Activated CD8-positive, alpha-beta memory T cell treated with anti-CD3 and anti-CD28 coated beads, Interleukin-2, amount 50 U/mL, for 4 hours (primary cell): ENCODE measurements at places on chromosomes 11 and 22.

GRCh38 chr22:37316875-37317371 is 34.6 kb downstream of the CYTH4 start:
- DNase-seq, result peak; percentile 73

- DNase-seq, result peak; percentile 40
Measured at GRCh38 chr11:2987881-2988861, 4.0 kb downstream of the NAP1L4 start.

DNA sequence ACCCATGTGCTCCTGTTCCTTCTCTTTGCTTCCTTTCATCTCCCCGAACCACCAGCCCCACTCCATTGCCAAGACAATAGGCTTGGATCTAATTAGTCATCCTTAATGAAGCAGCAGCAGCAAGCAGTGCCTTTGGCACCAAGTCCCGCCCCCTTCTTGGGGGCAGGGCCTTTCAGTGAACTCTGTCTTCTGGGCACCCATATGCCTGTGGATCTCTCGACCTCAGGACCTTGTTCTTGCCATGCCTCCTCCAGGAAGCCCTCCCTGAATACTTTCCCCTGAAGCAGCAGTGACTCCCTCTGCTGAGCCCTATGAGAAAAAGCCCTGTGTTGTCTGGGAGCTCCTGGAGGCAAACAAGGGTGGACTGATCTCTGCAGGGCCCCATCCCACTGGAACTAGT is 32.1 kb downstream of the ARHGEF17 start:
- DNase-seq, result no peak

DNA sequence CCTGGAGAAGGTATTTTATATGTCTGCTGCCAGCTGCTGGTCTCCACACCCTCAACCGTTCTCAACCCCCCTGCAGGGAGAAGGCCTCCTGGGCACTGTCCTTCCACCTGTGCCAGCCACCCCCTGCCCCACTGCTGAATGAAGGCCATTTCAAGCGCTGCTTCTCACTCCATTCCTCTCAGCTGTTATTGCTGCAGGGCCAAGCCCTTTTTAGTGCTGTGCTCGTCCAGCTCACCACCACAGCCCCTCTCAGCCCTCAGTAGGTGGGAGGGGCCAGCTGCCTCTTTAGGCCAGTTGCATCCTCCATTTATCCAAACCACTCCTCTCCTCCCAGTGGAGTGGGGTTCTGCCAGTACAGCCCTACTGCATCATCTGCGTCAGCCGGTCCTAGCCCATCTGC is 1.8 kb upstream of the WBP2NL start:
- no peak for DNase-seq

DNA sequence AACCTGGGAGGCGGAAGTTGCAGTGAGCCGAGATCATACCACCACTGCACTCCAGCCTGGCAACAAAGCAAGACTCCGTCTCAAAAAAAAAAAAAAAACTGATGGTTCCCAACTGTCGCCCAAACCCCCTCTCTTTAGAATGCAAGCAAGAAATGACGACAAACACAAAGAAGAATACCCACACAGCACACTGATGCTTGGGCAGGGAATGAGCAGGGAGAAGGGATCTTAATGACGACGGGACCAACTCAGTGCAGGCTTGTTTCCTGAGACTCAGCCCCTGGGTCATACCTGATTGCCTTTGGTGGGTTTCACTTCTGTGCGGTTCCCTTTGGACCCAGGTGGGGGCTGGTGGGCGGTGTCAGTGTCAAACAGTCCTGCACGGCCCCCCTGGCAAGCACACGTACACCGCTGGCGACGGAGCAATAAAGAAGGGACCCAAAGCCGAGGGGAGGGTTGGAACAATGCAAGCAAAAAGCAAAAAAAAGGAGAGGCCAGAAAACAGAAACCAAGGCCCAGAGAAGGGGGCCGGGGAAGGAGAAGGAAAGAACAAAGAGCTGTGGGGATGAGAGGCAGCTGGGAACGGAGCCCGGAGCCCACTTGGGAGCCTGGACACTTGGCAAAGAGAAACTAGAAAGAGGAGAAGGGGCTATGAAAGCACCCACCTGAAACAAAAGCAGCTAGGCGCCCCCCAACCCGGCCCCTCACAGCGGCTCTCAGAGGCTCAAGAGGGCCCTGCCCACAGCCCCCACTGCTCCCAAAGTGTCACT is 99.6 kb downstream of the CELSR1 start:
- no peak for DNase-seq

- no peak for DNase-seq
Measured at GRCh38 chr11:57867966-57868365, 106.4 kb downstream of the CTNND1 start.

GRCh38 chr22:39706376-39707140 is 136.0 kb downstream of the CACNA1I start:
- no peak for DNase-seq

GRCh38 chr11:134332189-134332631 is 422 bp downstream of the GLB1L2 start:
- peak; percentile 42 for DNase-seq

- no peak for DNase-seq
Measured at GRCh38 chr22:20940186-20940651, 23.0 kb downstream of the CRKL start.

GRCh38 chr11:17219016-17219415 is 11.2 kb upstream of the PIK3C2A start:
- no peak for DNase-seq

DNA sequence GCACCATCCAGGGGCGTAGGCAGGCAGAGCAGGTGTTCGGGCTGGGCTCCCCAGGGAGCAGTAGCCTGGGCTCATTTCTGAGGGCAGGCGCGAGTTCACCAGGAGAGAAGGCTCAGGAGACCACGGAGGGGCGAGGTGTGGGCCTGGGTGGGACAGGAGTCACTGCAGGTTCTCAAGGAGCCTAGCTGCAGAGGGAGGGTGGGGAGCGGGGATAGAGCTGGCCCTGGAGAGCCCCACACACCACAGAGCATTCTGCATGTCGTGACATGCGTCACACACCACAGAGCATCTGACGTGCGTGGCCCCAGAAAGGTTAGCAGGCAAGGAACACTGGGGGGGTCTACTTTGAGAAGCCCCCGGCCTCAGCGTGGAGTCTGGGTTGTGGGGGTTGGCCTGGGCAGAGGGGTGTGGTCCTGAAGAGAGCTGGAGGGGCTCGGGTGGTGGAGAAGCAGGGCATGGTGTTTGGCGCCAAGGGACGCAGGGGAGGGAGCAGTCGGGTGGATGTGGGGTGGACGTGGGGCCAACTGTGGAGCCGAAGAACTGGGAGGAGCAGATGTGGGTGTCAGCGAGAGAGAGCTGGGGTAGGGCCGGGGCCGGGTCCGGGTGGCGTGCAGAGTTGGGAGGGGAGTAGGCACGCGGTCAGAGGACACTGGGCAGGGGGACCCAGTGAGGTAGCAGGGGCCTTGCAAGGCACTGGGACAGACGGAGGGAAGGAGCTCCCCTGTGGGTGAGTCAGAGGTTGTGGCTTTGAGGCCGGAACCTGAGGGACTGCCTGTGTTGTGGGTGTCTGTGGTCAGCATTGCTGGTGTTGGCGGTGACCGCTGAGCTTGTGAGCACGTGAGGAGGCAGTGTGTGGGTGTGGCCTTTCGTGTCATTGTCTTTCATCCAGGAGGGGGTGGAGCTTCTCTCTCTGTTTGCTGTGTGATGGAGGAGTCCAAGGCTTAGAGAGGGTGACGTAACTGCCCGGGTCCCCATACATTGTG is 25.5 kb downstream of the CTTN start:
- DNase-seq, result no peak

- no peak for DNase-seq
Measured at GRCh38 chr11:34145073-34145472, 39.6 kb downstream of the NAT10 start.

GRCh38 chr11:113454455-113454854 is 20.7 kb downstream of the DRD2 start:
- no peak for DNase-seq

DNA sequence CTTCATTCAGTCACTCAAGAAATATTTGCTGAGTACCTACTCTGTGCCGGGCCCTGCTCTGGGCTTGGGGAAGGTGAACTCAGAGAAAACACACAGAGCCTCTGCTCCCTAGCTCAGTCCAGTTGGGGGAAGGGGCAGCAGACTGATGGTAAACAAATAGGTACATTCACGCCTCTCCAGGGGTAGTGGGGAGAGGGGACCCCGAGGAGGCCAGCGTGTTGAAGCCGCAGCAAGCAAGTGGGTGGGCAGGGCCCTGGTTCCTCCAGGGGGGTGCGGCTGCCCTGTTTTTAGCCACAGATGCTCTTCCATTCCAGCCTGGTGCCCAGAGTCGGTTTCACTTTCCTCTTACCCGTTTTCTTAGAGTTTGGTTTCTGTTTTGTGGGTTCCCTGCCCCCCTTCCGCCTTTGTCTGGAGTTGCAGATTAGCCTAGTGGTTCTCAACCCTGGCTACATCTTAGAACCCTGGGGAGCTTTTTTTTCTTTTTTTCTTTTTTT is 8.7 kb downstream of the DRAP1 start:
- peak; percentile 72 for DNase-seq

DNA sequence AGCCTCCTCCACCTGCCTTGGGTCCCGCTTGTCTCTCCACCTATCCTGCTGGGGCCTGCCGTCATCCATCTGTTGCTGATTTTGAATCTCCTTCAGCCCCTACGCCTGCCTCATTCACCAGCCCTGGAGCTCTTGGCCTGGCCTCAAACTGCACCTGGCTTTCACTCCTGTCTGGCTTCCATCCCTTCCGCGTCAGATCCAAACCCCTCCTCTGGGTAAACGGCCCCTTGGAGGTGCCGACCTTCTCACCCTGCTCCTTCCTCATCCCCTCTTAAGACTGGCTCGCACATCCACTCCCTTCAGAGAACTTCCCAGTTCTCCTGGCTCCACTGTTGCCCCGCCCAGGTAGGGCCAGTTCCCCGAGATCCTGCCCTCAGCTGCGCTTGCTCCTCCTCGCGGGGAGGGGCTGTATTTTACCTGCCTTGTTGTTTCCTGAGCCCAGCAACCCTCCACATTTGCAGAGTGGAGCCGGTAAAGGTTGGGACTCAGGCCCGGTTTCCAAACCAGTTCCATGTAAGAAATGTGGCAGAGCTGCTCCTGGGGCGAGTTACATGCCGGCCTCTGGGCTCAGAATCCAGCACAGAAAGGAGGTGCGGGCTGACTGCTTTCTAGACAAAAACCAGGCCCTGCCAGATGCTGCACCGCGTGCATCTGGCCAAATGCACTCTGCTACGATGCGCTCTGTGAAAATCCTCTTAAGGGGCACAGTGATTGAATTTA is 13.9 kb upstream of the SHANK2 start:
- no peak for DNase-seq

- DNase-seq, result no peak
Measured at GRCh38 chr22:32375678-32376450, 18.2 kb downstream of the RFPL3 start.

DNA sequence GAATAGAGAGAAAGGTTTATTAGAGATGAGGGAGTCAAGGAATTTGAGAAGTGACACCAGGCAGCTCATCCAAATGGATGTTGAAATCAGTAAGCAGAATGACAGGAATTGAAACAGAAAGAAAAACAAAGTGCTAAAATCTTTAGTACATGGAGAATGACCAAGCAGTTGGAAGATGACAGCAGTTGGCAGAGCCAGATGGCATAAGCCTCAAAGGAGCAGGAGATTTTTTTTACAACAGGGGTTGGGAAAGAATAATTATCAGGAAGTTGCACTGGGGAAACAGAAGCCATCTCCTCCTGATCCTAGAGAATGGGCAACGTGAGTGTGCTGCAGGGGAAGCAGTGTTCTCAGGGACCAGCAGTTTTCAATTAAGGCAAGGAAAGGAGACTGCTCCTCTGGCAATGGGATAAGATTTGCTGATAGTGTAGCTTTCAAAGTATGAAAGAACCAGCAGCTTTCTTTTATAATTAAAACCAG is 28.9 kb downstream of the RAB39A start:
- no peak for DNase-seq
